ENCODE measurements at places on chromosomes 1 and 21. TPM values are rescaled to one million over a fixed set of nuclear protein-coding genes. Genes with fewer than 3 reads are reported as not detected.

HSD3B1 gene
- not detected for total RNA-seq

- DNase-seq: no peak
These were observed 56.2 kb downstream of the TAS1R2 start for GRCh38 chr1:18803151-18803791.

GRCh38 chr1:110083061-110083865, 12.8 kb upstream of the ALX3 start:
- DNase-seq: no peak

GRCh38 chr1:56459260-56459659, 120.1 kb downstream of the PLPP3 start:
- DNase-seq: no peak

GRCh38 chr1:191993549-191993948, 164.7 kb upstream of the RGS18 start:
- no peak for DNase-seq

GRCh38 chr1:20716232-20716631, 1.6 kb downstream of the KIF17 start:
- DNase-seq: no peak

DNA sequence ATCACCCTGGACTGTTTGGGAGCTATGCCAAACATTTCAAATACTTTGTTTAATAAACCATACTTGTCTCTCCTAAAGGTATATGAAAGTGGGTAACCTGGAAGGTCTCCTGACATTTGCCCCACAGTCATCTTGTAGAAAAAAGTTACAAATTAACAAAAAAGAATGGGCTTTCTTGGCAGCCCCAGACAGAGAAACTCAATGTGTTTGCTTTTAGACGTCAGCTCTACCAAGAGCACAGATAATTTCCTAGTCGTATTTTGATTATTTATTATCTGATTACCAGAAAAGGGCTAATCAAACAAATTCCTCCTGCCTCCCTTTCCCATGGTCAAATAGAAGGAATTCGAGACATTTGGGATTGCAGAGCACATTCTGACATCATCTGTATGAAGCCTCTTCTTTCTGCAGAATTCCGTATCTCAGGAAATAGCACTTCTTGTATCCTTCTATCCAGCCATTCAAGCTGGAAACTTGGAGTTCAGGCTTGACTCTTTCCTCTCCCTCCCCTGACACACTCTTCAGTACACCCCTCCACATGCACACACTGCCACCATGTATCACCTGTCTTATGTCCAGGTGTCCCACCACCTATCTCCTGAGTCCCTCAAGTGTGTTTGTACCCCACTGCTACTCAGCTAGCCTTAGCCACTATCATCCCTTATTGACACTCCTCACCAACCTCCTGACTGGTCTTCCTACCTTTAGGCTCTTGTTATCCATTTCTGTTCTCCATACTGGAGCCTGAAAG, 42.8 kb upstream of the LEPR start:
- peak; percentile 60 for DNase-seq

- no peak for DNase-seq
These were observed 46.4 kb downstream of the KCND3 start for GRCh38 chr1:111943066-111943465.

DNA sequence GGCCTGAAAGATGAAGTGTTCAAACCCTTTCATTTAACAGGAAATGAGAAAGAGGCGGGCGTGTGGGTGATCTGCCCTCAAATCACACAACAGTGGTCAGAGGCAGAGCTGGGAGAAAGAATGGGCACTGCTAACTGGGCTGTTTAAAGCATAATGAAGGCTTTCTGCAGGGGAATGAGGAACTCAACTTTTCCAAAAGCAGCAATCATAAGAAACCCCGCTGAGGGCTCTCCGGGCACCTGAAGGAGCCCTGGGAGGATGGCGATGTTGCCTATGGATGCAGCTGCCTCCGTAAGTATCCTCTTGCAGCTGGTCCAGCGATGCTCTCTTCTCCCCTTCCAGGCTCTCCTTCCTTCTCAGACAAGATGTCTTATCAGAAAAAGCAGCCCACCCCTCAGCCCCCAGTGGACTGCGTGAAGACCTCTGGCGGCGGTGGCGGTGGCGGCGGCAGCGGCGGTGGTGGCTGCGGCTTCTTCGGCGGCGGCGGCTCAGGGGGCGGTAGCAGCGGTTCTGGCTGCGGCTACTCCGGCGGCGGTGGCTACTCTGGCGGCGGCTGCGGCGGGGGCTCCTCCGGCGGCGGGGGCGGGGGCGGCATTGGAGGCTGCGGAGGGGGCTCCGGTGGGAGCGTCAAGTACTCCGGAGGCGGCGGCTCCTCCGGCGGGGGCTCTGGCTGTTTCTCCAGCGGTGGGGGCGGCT, 1.2 kb downstream of the LORICRIN start:
- peak; percentile 74 for DNase-seq

C1orf94 gene
- not detected for total RNA-seq

DNA sequence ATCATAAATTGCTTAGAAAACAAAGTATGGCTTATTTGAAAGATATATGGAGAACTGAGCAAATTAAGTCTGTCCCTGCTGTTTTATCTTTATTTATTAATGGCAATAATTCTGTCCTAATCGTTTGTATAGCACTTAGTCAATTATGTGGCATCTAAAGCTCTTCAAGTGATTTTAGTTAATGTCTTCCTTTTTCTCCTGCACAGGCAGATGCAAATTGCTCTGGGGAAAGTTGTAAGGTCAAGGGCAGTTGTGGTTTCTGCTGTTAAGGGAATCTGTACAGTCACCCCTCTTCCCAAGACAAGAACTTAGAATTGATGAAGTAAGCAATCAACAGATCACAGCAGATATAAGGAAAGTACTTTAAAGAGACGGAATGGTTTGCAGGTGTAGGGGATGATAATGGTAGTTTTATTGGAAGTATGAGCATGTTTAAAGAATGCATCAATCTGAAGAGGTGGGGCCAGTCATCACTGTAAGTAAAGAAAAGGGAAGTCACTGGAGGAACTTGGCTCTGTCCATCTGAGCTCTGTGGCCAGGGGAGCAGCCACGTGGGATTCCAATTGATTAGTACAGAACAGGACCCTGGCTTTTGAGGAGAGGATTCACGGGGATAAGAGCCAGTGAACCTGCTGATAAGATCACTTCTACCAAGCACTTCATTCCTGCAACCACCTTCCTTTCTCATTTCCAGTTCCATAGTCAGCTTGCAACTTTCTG, 116.0 kb upstream of the KCNJ6 start:
- no peak for DNase-seq

DNA sequence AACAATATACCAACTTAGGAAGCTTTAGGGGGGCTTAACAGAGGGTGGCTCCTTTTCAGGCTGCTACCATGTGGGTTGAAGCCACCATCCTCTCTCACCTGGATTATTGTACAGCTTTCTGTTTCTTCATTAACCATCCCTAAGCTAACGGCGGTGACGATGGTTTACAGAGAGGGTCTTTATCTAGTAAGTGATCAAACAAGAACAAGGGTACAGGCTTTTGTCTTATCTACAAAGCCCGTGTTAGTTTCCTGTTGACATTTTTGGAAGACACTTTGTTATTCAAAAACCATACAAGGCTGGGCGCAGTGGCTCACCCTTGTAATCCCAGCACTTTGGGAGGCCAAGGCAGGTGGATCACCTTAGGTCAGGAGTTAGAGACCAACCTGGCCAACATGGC, 20.4 kb downstream of the SLC25A33 start:
- DNase-seq: no peak

DNA sequence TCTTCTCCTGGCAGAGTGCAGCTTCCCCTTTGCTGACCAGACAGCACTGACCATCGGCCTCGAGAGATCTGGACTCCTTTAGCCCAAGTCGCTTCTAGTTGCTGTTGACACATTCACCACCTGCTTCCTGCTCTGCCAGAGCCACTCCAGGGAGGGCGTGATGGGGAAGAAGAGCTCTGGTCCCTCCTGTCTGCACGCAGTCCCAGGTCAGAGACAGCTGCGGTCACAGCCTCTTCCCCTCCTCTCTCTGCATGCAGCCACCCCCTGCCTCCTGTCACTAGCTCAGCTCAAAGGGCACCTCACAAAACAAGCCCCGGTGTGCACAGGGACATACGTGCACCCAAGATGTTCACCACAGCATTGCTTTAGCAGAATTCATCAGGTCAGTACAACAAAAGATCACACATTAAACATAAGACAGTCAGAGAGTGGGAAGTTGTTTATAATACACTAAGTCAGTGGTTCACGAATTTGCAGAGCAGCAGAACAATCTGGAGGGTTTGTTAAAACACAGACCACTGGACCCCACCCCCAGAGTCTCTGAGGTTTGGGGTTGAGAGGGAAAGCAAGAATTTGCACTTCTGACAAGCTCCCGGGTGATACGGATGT, 132.9 kb downstream of the SYF2 start:
- no peak for DNase-seq

PRELP gene
- total RNA-seq: 169 TPM

DNA sequence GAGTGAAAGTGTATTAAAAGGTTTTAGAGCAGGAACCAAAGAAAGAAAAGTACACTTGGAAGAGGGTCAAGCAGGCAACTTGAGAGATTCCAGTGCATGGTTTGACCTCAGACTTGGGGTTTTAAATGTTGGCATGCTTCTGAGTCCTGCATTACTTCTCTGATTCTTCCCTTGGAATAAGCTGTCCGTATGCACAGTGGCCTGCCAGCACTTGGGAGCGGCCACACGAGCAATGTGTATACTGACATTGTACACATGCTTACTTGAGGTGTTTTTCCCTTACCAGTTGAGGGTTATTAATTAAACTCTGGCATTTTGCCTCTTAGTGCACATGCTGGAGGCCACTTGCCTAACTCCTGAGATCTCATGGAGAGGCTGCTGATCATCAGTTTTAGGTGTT, 786.6 kb upstream of the RGS18 start:
- no peak for DNase-seq

- no peak for DNase-seq
These were observed 8.6 kb downstream of the SEMA6C start for GRCh38 chr1:151137789-151138188.

GRCh38 chr1:40309374-40310128, 7.5 kb downstream of the COL9A2 start:
- no peak for DNase-seq

DNA sequence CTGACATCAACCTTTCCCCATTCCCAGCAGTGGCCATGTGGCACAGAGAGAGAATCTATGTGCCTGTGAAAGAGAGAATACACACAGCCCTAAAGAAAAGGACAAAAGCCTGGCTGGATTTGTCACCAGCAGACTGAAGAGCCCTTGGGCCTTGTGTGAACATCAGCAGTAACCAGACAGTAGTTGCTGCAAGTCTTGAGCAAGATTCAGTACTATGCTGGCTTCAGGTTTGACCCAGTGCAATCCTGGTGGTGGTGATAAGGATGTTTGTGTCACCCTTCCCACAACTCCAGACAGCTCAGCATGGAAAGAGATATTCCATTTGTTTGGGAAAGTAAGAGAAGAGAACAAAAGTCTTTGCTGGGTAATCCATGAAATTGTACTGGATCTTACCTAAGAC, 28.4 kb upstream of the GBP6 start:
- DNase-seq: no peak

PLA2G2F gene
- total RNA-seq: not detected

GRCh38 chr1:3651930-3652547, at the start of gene TP73:
Gene TP73, plus strand, starts transcription at chr1:3652516. Its CDS starts 29,850 bp downstream, at chr1:3682366.
- no peak for DNase-seq

GRCh38 chr1:76786222-76786621, 81.1 kb upstream of the ST6GALNAC5 start:
- DNase-seq: no peak

DNA sequence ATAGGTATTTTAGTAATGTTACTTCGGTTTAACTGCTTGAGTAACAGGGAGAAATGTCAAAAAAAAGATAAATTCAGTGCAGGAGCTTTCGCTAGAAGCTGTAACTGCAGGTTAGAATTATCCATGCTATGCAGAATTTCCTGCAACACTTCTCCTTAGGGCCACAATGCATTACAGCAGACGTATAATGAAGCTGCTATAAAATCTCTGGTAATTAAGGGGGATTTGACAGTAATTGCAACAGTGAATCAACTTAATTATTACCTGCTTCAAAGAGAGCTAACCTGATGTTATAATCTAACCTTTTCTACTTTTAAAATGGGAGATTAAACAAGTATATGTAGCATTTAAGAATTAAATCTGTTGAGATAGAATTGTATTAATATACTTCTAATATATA, 92.6 kb downstream of the ATG4C start:
- no peak for DNase-seq

NMNAT2 gene
- total RNA-seq: 2.0 TPM

DNA sequence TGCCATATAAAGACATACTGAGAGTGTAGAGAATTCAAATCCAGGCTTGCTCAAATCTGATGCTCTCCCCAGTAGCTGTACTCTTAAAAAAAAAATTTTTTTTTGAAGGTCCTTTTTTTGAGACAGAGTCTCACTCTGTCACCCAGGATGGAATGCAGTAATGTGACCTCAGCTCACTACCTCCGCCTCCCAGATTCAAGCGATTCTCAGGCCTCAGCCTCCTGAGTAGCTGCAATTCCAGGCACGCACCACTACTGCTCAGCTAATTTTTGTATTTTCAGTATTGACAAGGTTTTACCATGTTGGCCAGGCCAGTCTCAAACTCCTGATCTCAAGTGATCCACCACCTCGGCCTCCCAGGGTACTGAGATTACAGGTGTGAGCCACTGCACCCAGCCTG, 28.7 kb downstream of the STYXL2 start:
- peak; percentile 62 for DNase-seq

DNA sequence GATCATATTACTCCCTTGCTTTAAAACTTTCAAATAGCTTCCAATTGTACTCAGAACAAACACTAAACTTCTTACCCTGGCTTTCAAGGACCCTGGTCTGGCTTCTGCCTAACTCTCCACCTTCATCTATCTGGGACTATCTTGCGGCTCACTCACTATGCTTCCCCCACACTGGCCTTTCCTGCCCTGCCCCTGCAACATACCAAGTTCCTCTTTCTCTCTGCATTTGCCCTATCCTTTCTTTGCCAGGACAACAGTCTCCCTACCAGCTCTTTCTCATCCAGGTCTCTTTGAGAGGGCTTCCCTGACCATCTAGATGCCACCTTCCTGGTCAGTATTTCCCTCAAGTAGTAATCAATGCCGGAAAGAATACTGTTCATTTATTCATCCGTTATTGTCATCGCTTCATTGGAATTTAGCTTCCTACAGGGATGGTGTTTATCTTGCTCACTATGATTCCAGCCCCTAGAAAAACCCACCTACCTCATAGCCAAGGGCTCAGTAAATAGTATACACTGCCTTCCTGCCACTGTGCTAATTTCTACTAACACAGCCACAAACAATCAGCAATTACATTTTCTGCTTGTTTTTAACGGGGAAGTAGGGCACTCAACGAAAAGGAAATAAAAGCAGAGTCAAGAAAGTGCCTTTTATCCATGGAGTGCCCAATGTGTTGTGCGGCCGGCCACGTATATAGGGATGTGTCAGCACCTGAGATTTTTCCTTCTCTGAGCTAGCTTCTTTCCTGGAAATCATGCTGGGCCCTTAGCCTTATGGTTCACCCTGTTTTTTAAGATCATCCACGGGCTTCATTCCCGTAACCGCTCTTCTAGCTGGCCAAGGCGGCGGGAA, 521 bp upstream of the CDC7 start:
- DNase-seq: no peak

GRCh38 chr1:169161496-169162194, 55.2 kb downstream of the ATP1B1 start:
- no peak for DNase-seq

GRCh38 chr1:116949213-116949985, 39.7 kb downstream of the PTGFRN start:
- DNase-seq: no peak

RHBDL2 gene
- total RNA-seq: not detected

Measured in esophagus muscularis mucosa (tissue), 4 donors.